Suppressor macrophage treated with lipopolysaccharide for 1 hour (primary cell): ENCODE measurements at places on chromosomes 4 and X.

DNA sequence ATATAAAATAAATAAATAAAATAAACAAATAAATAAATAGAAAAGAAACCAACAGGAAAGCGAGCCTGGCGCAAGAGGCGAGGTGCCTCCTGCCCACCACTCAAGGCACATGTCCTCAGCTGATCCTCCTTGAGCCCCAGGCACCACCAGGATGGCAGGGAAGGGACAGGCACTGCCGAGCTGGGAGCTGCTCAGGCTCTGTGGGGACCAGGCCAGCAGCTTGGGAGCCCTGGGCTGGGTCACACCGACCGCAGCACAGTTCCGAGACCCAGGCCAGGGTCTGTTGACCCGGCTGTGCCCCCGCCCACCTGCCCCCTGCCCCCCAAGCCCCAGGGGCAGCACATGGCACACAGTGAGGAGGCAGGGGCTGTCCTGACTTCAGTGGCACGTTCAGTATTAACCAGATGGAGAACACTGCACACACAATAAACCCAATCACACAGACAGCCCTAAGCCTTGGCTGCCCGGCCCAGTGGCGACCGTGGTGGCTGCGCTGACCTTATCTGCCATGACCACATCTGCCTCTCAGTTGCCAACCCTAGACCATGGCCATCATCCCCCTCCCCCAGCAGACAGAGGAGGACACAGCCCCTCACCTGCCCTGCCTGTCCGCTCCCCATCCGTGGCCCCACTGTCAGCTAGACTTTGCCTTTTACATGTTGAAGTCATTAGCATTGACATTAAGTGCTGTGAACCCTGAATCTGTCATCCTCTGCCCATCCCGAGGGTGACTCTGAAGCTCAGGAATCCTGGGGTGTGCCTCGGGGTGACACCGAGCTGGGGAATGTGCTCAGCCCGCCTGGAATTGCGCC, 2.9 kb upstream of the TREX2 start:
- no peak for DNase-seq

- no peak for DNase-seq
Measured at GRCh38 chrX:155997436-155997835, at the start of gene IL9R. TSS of gene IL9R (plus strand) at chrX:155997696. CDS start at chrX:155997760, 64 bp downstream.

DNA sequence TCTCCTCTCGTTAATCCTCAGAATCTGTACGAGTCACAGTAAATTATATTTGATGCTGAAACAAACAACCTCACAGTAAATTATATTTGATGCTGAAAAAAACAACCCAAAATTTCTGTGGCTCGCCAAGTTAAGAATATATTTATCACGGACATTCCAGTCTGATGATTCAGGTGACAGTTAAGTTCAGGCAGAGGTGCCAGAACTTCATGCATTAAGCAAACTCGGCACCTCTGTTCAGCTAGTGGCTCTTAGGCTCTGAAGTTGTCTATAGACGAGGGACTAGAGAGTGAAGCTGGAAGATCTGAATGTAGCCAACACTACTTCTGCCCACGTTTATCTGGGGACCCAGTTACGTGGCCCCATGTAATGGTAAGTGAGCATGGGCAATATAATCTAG, 132.2 kb upstream of the AGA start:
- no peak for DNase-seq

- DNase-seq = no peak
Measured at GRCh38 chr4:150962245-150962644, 52.8 kb downstream of the LRBA start.

DNA sequence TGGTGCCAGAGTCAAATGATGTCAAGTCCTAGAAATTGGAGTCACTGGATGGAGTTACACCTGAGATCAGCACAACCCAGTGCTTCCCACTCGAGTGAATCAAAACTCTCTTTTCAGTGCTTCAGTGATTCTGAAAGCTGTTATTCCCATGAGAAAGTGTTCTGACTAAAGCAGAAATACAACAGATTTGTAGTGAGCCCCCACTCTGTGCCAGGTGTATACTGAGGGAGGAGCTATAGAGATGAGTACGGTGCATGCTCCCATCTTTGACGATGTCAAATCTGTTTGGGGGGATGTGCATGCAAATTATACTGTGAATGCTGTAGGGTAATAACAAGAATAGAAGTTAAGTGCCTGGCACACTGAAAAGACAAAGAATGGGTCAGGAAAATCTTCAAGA, 330.2 kb downstream of the HS3ST1 start:
- no peak for DNase-seq

GRCh38 chr4:178665916-178666315, 1223.7 kb upstream of the AGA start:
- no peak for DNase-seq

GRCh38 chr4:152459326-152459725, 76.6 kb downstream of the FBXW7 start:
- no peak for DNase-seq

DNA sequence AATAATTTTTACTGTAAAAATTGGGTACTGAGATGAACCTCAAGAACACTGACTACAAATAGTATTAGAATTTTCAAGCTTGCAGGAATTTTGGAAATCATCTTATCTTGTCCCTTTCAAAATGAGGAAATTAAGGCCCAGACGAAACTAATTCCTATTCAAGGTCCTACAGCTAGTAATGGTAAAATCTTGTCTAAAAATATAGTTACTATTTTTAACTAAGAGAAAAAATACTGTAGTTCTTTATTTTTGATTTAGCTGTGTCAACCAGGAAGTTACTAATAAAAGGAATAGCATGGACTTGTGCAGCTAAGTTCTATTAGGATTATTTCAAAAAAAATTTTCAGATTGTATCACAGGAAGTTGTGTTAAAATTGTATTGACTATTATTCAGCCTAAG, 12.7 kb downstream of the PRIMPOL start:
- no peak for DNase-seq

GRCh38 chr4:25103418-25103817, 56.8 kb downstream of the SEPSECS start:
- DNase-seq = no peak

GRCh38 chr4:122588453-122589238, 32.2 kb downstream of the IL21 start:
- peak; percentile 17 for DNase-seq

DNA sequence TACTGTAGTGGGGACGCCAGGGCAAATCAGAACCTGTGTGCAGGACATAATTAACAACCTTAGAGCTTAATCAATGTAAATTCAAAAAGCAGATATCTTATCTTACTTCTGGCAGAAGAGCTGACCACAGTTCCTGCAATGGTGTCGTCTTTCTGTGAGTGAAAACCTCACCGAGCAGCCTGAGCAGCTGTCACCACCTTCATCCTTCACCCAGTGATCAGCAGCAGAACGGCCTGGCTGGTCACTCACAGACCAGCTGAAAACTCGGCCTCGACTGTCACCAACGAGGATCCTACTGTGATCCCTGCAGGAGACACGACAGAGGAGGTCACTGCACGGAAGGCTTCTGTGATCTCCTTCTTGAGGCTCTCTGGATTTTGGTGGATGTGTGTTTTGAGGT, 94.2 kb downstream of the CDS1 start:
- no peak for DNase-seq

- DNase-seq = no peak
Measured at GRCh38 chr4:2057382-2058065, 1.6 kb upstream of the NAT8L start.

DNA sequence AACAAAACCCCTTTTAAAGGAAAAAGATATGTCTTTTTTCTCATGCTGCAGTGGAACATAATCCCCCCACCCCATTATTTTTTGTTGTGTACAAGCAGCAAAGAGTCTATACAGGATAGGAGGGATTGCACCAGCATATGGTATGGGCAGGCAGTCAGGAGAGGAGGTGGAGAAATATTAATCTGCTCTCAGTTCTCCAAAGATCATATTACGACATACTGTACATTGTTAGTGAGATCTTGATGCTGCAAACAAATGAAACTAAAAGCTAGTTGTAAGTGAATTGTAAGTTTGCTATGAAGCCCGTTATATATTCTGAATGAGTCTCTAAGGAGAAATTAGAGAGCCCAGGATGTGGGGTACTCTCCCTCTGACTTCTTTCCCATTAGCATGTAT, 75.3 kb downstream of the RAPGEF2 start:
- DNase-seq = peak; percentile 78

DNA sequence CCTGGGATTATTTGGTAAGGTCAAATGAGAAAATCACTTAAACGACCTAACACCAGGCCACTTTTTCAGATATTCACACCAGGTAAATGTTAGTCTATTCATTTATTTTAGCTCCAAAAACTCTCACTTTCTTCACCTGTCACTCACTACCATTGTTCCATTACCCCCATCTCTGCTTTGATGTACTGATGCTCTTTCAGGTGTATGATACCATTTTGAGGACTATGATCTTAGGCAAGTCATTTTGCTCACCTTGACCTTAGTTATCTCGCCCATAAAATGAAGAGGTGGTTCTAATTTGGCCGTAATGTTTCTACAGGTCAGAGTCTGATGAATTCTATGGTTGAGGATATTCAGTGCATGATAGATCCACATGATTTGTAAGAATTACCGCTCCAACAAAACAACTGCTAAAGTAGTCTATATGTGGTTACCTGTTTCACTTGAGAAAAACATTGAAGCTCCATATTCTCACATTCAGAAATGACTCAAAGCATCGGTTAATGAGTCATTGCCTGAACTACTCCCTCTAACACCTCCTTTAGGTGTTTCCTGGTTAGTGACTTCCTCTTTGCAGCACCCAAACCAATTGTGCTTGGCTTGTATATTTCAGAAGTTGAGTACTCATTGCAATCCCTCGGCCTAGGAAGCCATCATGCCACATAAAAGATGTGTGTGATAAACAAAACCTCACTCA, 4.5 kb downstream of the DTHD1 start:
- no peak for DNase-seq

- DNase-seq = no peak
Measured at GRCh38 chr4:55610381-55610780, 18.3 kb upstream of the PDCL2 start.

- no peak for DNase-seq
Measured at GRCh38 chr4:163958751-163959150, 464.3 kb downstream of the TMA16 start.

- DNase-seq = no peak
Measured at GRCh38 chr4:83212041-83212851, 72.4 kb downstream of the COQ2 start.

- no peak for DNase-seq
Measured at GRCh38 chrX:132481449-132481848, 7.4 kb downstream of the MBNL3 start.

- no peak for DNase-seq
Measured at GRCh38 chrX:34072906-34073305, 59.2 kb downstream of the FAM47A start.

- DNase-seq = no peak
Measured at GRCh38 chr4:147616849-147617172, 386 bp upstream of the TMEM184C start.

DNA sequence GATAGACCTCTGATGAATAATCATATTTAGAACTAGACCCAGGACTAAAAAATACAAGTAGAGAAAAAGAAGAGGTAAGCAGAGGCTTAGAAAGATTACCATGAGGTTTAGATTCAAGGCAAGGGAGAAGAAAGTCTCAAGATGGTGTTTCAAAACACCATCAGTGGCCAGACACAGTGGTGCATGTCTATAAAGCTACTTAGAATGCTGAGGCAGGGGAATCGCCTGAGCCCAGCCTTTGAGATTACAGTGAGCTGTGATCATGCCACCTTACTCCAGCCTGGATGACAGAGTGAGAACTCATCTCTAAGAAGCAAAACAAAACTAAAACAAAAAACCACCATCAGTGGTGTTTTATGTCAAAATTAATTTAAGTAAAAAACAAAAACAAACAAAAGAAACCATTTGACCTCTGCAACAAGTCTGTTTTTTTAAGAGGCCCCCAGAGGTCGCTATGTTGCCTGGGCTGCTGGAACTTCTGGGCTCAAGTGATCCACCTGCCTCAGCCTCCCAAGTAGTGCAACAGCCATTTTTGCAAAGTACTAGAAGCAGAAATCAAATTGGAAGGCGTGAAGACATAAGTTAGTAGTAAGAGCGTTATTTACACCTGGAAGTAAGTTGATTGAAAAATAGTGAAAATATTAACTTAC, 784.3 kb downstream of the ADGRL3 start:
- no peak for DNase-seq

- DNase-seq = no peak
Measured at GRCh38 chrX:24410514-24411189, 50.2 kb downstream of the SUPT20HL1 start.

DNA sequence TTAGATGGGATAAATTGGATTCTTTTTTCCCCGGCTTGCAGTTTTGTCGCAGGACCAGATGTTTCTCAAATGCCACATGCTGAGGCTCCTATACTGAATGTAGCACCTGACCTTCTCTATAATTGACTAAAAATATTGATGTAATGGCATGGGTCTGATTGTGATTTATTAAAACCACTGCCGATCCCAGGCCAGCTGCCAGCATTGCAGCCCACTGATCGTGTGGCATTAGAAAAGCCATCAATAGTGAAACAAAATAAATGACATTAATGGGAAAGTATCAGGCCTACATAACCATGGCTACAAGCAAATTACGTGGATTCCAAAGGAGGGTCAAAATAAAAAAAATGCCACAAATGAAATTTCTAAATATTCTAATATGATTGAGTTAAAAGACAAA, 98.7 kb downstream of the MAB21L2 start:
- no peak for DNase-seq

DNA sequence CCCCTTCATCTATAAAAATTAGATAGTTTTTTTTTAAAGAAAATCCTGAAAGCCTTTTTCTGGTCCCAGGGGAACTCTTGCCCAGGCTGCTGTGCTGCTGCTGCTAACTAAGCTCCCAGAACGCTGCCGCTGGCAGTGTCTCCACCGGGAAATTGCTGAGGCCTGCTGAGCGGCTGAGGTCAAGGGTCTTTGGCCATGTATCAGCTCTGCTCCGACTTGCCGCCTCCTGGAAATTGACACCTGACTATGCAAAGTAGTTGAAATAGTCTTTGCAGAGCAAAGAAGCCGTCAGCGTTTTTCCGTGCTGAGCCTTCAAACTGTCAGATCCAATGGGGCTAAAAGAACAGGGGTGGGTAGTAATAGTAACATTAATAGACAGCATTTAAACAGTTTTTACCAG, 839 bp downstream of the QDPR start:
- no peak for DNase-seq

DNA sequence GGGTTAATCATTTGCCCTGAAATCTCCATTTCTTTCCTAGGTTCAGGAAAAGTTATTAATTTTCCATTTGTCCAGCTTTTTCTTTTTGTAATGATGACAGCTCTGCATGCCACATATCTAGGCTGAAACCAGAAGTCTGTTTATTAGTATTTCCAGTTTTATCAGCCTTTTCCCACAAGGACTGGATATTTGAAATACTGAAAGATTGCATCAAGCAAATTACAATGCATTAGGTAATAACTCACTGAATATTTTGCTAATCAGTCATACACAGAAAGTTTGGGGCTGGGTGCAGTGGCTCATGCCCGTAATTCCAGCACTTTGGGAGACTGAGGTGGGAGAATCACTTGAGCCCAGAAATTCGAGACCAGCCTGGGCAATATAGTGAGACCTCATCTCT, 21.5 kb downstream of the SLC9A7 start:
- DNase-seq = no peak

GRCh38 chrX:68574240-68574639, 73.2 kb upstream of the STARD8 start:
- DNase-seq = no peak

GRCh38 chr4:23884741-23885140, 5.1 kb downstream of the PPARGC1A start:
- no peak for DNase-seq
